ENCODE measurements at places on chromosomes 2 and 18. TPM values are rescaled to one million over a fixed set of nuclear protein-coding genes. Genes with fewer than 3 reads are reported as not detected.

PRSS56 gene
- 0.35 TPM for total RNA-seq

TACR1 gene
- 0.13 TPM for total RNA-seq

IL37 gene
- not detected for total RNA-seq

CFAP65 gene
- not detected for total RNA-seq

UGT1A10 gene
- not detected for total RNA-seq

IL36RN gene
- not detected for total RNA-seq

TRIM43 gene
- not detected for total RNA-seq

TYMS gene
- total RNA-seq = 5.1 TPM

AMER3 gene
- total RNA-seq = not detected

Measured in heart right ventricle (tissue), 16 donors.